NCI-H748 treated with DMSO at 0.1 percent for 48 hours (cell line): ENCODE measurements at places on chromosomes 12 and 14.

DNA sequence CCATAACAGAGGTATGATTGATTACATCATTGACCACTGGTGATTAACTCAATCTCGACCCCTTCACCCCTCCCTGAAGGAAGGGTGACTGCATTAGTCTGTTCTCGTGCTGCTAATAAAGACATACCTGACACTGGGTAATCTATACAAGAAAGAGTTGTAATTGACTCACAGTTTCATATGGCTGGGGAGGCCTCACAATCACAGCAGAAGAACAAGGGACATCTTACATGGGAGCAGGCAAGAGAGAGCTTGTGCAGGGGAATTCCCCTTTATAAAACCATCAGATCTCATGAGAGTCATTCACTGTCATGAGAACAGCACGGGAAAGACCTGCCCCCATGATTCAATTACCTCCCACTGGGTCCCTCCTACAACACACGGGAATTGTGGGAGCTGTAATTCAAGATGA, 55.9 kb upstream of the TMCC3 start:
- no peak for DNase-seq

DNA sequence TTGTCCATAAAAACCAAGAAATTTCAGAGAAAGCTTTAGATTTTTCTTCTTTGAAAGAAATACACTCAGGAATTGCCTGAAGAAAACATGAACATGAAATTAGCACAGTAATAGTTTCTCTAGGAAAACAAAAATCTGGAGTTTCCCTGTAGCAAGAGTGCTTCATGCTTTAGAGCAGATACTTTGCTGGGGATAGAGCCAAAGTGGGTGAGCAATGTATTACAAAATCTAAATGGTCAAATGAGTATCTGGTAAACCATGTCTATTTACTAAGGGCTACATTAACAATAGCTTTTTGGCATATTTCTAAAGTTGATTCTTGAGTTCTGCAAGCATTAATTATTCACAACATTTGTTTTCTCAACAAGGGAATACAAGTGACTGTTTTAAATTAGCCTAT, 26.2 kb downstream of the AVPR1A start:
- no peak for DNase-seq

DNA sequence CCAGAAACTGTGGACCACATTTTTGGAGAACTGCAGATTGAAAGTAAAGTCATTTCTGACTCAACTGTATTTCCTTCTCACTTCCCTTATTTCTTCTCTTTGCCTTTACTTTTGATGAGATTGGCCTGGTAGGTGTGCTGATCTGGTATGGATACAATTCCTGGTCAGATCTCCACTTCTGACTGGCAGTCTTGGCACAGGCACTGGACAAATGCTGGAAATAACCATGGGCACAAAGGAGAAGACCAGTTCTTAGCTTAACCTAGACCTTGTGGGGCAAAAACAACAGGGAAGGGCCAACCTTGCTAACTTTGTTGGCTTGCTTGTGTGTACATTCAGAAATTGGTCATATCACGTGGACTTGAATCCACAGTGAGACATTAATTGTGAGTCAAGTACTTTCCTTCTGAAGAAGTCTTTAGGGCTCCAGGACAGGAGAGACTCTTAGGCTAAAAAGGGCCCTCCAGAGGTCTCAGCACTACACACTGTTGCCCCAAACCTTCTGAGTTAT, 75.0 kb downstream of the DIP2B start:
- no peak for DNase-seq

- DNase-seq, result no peak
Observed at GRCh38 chr12:124655698-124656516, 88.5 kb upstream of the NCOR2 start.

GRCh38 chr14:101461891-101462290, 99.4 kb upstream of the DIO3 start:
- DNase-seq, result no peak
